Umbilical cord (tissue), 2 donors: ENCODE measurements at places on chromosomes 4 and X. TPM values are rescaled to one million over a fixed set of nuclear protein-coding genes. Genes with fewer than 3 reads are reported as not detected.

DNA sequence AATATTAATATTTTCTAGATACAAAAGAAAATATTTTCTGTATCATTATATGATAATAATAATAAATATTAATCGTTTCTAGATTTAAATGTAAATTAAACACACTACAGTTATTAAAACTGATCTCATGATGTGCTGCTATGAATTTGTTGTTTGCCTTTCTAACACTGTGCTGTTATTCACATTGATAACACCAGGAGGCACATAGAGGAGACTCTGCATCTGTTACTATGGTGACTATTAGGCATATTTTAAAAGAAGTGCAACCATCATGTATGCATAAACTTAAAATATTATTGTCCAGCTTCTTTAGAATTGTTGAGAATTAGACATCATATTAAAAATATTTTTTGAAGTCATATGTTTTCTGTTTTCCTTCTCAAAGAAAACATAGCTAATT, 11.8 kb upstream of the PDGFC start:
- no peak for DNase-seq

The HSFX4 gene
- total RNA-seq: not detected

The PLP1 gene
- 19.0 TPM for total RNA-seq

GRCh38 chr4:112888622-112889021, 160.8 kb upstream of the ANK2 start:
- DNase-seq: no peak

- DNase-seq: peak; percentile 26
These were observed 16.2 kb upstream of the ZCCHC12 start for GRCh38 chrX:118807151-118808017.

The SPIN2A gene
- 0.24 TPM for total RNA-seq

The GSTCD gene
- 28.4 TPM for total RNA-seq

DNA sequence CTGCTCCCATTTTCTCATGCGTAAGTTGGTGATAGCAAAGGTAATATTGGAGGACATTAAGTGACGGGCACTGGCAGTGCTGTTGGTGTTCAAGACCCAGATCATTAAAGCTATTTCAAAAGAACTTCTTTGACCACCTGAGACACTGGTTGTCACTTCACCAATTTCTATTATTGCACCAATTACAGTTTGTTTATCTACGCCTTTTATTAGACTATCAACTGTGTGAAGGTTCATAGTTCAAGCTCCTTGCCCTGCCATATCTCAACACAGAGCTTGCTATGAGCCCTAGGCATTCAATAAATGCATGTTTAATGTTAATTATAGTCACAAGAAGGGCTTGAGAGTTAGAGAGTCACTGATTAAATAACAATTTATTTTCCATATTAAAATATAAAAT, 778.7 kb upstream of the HS3ST1 start:
- DNase-seq: no peak

The SMIM14 gene
- total RNA-seq: 34.4 TPM

GRCh38 chrX:54530357-54530900, 410 bp downstream of the GNL3L start:
- DNase-seq: no peak

- peak; percentile 27 for DNase-seq
These were observed 733 bp upstream of the G3BP2 start for GRCh38 chr4:75673959-75674328.

DNA sequence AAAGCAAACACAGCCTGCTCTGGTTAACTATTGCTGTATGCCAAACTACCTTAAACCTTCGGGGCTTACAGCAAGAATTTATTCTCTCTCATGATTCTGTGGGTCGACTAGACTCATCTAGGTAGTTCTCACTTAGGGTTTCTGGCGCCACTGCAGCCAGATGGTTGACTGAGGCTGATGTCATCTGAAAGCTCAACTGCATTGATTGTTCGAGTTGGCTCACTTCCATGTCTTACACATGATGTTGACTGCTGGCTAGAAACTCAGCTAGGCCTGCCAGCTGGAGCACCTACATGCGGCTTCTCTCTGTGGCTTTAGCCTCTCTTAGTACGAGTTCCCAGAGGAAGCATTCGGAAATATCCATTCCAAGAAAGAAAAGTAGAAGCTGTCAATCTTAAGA, 103.2 kb downstream of the SRPX start:
- DNase-seq: no peak

- DNase-seq: peak; percentile 70
These were observed 18.7 kb upstream of the TMEM192 start for GRCh38 chr4:165131247-165131832.

DNA sequence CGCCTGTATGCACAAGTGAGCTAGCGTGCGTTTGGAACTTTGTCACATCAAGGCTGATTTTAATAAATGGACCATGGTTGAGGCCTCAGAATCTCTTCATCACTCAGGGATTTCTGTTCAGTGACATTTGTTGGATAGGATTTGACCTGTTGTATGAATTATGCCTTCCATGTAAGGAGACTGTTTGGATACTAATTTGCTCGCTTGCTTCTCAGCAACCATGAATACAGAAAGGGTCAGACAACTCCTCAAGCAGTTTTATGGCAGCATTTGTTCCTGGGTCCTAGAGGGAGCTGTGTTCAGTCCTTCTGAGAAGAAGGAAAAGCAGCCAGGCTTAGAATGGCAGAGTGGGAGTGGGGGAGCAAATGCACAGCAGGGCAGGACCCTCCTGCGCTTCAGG, 269.7 kb upstream of the LCORL start:
- DNase-seq: no peak

GRCh38 chrX:1394731-1395501, 3.0 kb upstream of the SLC25A6 start:
- peak; percentile 19 for DNase-seq

- no peak for DNase-seq
These were observed 40.6 kb upstream of the MXD4 start for GRCh38 chr4:2302387-2303119.

- DNase-seq: no peak
These were observed 30.0 kb downstream of the ANXA3 start for GRCh38 chr4:78581618-78582017.

The SPANXC gene
- total RNA-seq: not detected

- DNase-seq: no peak
These were observed 173.5 kb downstream of the ANK2 start for GRCh38 chr4:113223001-113223400.

- DNase-seq: no peak
These were observed 214.1 kb upstream of the GEMIN8 start for GRCh38 chrX:14243823-14244222.

The MAGEA2 gene
- 0.24 TPM for total RNA-seq

The ZDHHC15 gene
- total RNA-seq: 2.9 TPM

The ITIH6 gene
- 0.48 TPM for total RNA-seq

DNA sequence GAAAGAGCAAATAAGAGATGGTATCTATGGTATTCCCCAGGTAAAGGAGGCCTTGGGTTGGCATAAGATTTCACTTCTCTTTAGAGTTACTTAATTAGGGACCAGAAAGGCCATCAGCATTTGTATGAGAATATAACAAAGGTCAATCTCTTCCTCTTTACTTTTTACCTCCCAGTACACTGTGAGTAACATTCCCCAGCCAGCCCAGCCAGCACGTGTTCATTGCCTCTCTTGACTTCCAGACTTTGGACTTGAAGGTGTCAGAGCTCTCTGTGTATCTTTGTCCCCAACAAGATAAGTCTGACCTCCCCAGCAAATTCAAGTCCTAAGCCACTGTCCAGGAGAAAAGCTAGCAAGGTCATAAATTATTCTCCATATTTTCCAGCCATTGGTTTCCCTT, 110.5 kb downstream of the AR start:
- no peak for DNase-seq

DNA sequence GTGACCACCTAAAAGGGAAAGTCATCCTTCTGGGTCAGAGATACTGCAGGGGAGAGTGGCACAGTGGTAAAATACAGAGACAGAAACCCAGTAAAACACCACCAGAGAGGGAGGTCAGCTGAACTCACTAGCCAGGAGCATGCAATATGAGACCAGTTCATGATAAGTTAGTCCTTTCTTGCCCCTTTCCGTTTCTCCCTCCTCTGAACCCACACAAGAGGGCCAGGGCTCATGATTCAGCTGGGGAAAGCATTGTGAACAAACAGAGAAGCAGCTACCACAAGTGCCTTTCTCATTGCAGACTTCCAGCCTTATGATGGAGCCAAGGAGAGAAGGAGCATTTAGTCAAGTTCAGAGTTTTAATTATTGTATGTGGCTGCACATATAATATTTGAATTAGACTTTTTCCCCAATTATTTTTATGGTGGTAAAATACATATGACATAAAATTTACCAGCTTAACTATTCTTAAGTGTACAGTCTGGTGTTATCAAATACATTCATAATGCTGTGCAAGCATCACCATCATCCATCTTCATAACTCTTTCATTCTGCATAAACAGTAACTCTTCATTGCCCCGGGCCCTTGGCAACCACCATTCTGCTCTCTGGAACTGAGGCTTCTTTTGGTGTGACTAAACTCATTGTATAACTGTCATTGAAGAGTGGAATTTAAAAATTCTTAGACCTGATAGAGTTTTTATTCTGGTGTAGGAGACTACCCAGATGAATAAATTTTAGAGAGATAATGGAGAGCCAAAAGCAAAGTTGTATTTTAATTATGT, 114.6 kb downstream of the DDIT4L start:
- DNase-seq: no peak

The TRIML2 gene
- total RNA-seq: not detected

- no peak for DNase-seq
These were observed 52.3 kb downstream of the MEPE start for GRCh38 chr4:87884976-87885549.

The MAGEA1 gene
- total RNA-seq: not detected

DNA sequence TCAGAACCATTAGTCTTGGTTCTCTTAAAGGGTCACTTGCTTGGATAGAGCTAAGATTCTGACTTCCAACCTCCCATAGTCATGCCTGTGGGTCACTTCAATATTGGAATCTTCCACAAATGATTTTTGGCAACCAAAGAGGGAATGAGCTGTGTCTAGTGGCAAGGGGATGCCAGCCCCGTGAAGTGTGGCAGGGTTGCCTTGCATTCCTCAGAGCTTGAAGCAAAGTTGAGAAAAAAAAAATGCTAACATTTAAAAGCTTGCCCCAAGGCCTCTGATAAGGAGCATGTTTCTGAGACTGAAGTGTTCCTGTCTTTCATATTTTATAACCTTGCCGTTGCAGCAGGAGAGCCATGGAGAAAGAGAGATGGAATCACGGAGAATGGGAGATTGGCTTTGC, 120.2 kb downstream of the PAPSS1 start:
- peak; percentile 3 for DNase-seq

GRCh38 chr4:2339458-2340271, 77.8 kb upstream of the MXD4 start:
- no peak for DNase-seq

- DNase-seq: no peak
These were observed 17.9 kb upstream of the LAP3 start for GRCh38 chr4:17558941-17559708.

GRCh38 chr4:52999626-53000025, 137.5 kb downstream of the RASL11B start:
- no peak for DNase-seq
